ENCODE measurements at places on chromosomes 4 and X.

- no peak for DNase-seq
These were observed 7.2 kb downstream of the SAT1 start for GRCh38 chrX:23790155-23790497.

DNA sequence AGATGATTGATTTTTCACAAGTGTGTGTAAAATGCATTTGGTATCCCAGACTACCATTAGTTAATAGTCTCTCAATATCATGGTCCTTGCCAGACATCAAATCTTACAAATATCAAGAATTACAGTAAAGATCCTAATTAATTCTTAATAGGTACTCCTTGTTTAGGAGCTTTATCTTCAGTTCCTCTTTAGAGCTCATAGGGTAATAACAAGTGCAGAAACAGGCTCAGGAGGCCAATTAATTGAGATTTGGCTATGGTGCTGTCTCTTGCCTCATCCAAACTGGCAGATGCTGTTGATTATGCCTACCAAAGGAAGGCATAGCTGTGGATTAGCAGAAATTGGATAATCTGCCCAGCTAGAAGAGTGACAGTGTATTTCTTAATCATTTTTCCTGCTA, 6.9 kb downstream of the MTMR1 start:
- DNase-seq, result no peak

- no peak for DNase-seq
These were observed 23.6 kb downstream of the PLAC1 start for GRCh38 chrX:134634691-134635090.

GRCh38 chr4:7390336-7390735, 44.4 kb downstream of the PSAPL1 start:
- DNase-seq, result no peak

DNA sequence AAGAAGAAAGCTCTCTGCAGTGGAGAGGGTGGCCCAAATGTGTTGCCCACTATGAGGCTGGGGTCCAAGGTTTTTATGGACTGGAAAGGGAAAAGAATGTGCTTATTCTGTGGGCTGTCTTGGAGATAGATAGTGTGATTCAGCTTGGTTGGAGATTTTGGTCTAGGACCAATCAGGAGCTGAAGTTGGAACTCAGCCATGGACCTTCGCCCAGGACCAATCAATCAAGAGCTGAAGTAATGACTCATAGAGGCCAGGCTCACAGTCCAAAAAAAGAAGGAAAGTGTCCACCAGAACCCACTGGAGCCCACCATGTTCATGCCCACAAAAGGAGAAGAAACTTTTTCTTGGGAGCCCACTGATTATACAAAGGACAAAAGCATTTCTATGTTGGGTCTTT, 369.5 kb downstream of the UBE2NL start:
- no peak for DNase-seq

DNA sequence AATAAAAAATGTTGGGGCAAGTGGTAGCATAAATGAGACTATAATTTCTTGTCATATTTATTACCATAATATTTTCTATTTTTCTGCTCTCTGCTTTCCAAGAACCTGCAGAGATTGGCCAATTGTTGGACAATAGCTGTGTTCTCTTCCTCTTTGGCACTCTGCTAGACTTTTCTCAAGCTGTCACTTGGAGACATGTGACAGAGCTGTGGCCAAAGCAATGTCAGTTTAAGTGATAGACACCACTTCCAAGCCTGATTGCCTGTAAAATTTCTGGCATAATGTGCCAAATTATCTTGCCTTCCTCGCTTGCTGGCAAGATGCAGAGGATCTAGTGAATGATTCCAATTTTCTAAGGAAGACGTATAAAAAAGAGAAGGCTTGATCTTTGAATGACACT, 162.2 kb upstream of the NDST4 start:
- no peak for DNase-seq

DNA sequence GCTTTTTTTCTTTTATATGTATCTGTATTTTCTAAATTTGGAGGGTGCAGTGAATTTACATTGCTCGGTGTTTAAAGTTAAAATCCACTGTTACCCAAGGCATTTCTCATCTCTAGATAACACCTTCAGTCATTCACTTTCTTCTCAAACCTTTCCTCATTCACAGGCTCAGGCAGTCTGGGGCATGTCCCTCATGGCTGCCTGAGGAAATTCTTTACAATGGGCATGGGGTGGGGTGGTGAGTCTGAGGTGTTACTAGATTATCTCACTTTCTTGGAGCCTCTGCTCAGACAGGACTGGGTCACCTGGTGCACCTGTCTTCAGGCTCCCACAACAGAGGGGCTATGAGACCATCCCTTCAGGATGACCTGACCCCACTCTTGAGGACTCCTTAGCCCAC, 17.4 kb downstream of the CCDC149 start:
- no peak for DNase-seq
